ENCODE measurements at places on chromosomes 3 and 15.
A peak's percentile ranks its signal among the peaks of the same experiment; 100 is the strongest.

GRCh38 chr3:195462308-195462610, 19.4 kb upstream of the ACAP2 start:
- peak; percentile 62 for DNase-seq
- H3K36me3 ChIP-seq, result no peaks in the 10 kb centered on the region
- no peak overlapping the region for H3K4me3 ChIP-seq
- no peaks in the 10 kb centered on the region for H3K27me3 ChIP-seq

- no peak overlapping the region for H3K27ac ChIP-seq
- DNase-seq, result no peak
- H3K4me1 ChIP-seq, result peaks cover 6% of the 10 kb centered on the region
- H3K27me3 ChIP-seq, result no peaks in the 10 kb centered on the region
- H3K4me3 ChIP-seq, result no peak overlapping the region
Measured at GRCh38 chr3:49327485-49327884, 12.4 kb downstream of the USP4 start.

GRCh38 chr15:101538996-101539395, 49.5 kb upstream of the PCSK6 start:
- H3K4me1 ChIP-seq, result no peaks in the 10 kb centered on the region
- no peak overlapping the region for H3K27ac ChIP-seq
- peak; percentile 36 for DNase-seq
- H3K27me3 ChIP-seq, result peaks cover 3% of the 10 kb centered on the region

DNA sequence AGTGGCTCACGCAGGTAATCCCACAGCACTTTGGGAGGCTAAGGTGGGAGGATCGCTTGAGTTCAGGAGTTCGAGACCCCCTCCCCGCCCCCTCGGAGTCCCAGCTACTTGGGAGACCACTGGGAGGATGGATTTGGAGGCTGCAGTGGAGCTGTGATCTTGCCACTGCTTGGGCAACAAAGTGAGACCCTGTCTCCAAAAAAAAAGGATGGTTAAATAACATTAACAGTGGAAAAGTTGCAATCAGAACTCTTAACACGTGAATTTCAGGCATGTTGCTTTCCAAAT, 1.4 kb upstream of the TMEM87A start:
- H3K27me3 ChIP-seq, result no peaks in the 10 kb centered on the region
- H3K4me3 ChIP-seq, result peak overlapping the region; percentile 91
- H3K36me3 ChIP-seq, result peaks cover 5% of the 10 kb centered on the region

GRCh38 chr3:59641169-59641899, 591.5 kb upstream of the CFAP20DC start:
- H3K4me3 ChIP-seq, result no peak overlapping the region
- H3K27me3 ChIP-seq, result peaks cover 7% of the 10 kb centered on the region
- peak; percentile 82 for DNase-seq
- H3K27ac ChIP-seq, result no peak overlapping the region

- no peaks in the 10 kb centered on the region for H3K27me3 ChIP-seq
- no peak overlapping the region for H3K27ac ChIP-seq
- no peaks in the 10 kb centered on the region for H3K4me1 ChIP-seq
- DNase-seq, result no peak
Measured at GRCh38 chr3:95810462-95810861, 1003.9 kb upstream of the EPHA6 start.

DNA sequence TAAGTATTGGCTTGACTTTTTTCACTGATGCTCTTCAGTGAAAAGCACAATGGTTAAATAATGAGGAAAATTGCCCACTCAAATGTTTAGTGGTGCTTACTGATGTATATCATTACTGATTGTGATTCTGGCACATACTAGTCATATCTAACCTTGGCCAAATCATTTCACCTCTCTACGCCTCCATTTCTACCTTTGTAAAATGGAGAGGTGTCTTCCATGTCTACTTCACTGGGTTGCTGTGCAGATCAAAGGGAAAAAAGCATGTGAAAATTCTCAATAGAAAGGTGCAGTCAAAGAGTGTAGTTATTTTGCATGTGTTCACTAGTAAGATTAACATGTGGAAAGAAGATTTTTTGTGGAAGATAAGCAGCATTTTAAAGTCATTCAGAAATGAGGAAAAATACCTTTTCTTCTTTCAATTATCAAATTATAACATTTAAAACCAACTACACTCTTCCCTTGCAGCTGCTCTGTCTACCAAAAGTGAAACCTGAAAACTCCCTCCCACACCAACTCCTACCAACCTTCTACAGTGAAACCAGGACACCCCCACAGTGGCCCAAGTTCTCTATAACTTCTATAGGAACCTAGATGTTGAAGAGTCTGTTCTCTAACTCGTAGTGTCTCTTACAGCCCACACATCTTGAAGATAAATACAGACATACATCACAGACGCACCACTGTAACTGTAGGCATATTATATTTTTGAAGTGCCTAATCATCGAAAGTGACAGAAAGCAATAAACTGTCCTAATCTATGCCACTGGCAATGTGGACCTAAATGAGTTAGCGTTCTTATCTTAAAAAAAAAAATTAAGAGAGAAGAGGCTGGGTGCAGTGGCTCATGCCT, 1.4 kb downstream of the CD200R1 start:
- no peaks in the 10 kb centered on the region for H3K4me1 ChIP-seq
- no peak overlapping the region for H3K4me3 ChIP-seq
- peaks cover 27% of the 10 kb centered on the region for H3K27me3 ChIP-seq
- H3K36me3 ChIP-seq, result no peaks in the 10 kb centered on the region
- H3K27ac ChIP-seq, result no peak overlapping the region
- no peak for DNase-seq

DNA sequence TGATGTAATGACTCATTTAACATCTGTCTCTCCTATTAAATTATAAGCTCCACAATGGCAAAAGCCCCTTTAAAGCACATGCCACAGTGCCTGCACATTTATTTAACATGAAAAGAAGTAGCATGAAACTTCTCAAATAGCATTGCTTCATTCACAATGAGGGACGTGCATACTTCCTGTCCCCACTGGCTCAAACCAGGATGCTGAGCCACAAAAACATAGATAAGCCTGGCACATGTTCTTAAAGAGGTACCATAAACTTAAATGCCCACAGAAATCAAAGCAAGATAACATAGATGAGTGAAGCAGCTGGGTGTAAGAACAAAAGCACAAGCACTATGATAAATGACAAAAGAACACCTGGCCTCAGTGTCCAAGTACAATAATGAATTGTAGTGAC, 3.8 kb downstream of the TP53BP1 start:
- H3K27ac ChIP-seq, result no peak overlapping the region
- H3K36me3 ChIP-seq, result peaks cover 55% of the 10 kb centered on the region
- no peaks in the 10 kb centered on the region for H3K27me3 ChIP-seq
- DNase-seq, result no peak

GRCh38 chr15:57468486-57468885, 92.2 kb downstream of the CGNL1 start:
- H3K27me3 ChIP-seq, result peaks cover 27% of the 10 kb centered on the region
- H3K4me1 ChIP-seq, result no peaks in the 10 kb centered on the region
- H3K4me3 ChIP-seq, result no peak overlapping the region
- H3K36me3 ChIP-seq, result no peaks in the 10 kb centered on the region
- no peak for DNase-seq

DNA sequence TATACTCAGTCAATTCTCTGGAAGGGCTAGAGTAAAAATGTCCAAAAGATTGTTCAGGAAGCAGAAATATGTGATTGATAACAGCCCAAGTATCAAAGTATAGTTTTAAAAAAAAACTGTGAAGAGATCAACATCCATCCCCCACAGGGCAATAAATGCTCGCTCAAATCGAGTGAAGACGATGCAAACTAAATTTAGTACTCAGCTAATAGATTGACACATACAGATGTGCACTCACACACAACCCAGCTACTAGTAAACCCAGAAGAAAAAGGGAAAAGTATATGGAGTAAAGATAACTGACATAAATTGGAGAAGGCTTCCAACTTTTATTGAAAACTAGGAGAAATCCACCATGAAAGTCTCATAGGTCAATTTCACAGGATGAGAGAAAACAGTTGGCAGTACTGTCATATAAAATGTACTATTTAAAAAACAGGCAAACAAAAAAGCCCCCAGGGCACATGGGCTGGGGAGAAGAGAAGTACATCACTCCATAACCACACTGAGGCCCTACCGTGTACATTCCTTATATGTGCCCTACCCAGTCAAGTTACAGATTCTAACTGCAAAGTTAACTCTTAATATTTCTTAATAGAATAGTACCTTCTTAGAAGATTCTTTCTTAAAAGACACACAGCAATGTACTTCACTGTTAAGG, 125.7 kb downstream of the TBL1XR1 start:
- H3K4me3 ChIP-seq, result no peak overlapping the region
- peaks cover 8% of the 10 kb centered on the region for H3K36me3 ChIP-seq
- no peak overlapping the region for H3K27ac ChIP-seq
- peak; percentile 13 for DNase-seq
- no peaks in the 10 kb centered on the region for H3K27me3 ChIP-seq
- H3K4me1 ChIP-seq, result peaks cover 7% of the 10 kb centered on the region
